ENCODE measurements at places on chromosomes 16 and 17.

DNA sequence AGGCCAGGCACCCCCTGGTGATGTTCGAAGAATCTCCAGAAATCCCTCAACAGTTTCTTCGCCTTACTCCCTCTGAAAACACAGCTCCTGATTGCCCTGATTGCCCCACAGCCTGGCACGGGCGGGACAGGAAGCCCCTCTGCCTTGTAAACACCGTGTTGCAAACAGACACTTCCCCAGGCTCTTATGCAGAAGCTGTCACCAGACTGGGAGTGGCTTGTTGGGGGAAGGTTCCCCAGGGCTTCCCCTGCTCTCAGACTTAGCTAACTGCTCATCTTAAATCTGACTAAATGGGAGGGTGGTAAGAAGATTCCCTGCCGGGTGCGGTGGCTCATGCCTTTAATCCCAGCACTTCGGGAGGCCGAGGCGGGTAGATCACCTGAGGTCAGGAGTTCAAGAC, 11.2 kb downstream of the PIK3R5 start:
- DNase-seq: no peak

DNA sequence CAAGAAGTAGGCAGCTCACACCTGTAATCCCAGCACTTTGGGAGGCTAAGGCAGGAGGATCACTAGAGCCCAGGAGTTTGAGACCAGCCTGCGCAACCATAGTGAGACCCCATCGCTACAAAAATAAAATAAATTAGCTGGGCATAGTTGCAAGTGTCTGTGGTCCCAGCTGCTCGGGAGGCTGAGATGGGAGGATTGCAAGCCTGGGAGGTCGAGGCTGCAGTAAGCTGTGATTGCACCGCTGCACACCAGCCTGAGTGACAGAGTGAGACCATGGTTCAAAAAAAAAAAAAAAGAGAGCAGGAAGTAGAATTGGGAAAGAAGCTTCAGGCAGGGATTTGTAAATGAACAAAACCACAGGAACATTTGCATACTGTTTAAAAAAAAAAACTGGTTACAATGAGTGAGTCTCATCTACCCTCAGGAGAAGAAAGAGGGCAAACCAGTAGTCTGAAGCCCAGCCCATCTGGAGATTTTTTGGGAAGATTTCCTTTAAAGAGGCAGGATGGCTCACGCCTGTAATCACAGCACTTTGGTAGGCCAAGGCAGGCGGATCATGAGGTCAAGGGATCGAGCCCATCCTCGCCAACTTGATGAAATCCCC, 7.9 kb downstream of the MPV17L start:
- no peak for DNase-seq

GRCh38 chr16:14013145-14013570, 58.0 kb upstream of the MRTFB start:
- no peak for DNase-seq

DNA sequence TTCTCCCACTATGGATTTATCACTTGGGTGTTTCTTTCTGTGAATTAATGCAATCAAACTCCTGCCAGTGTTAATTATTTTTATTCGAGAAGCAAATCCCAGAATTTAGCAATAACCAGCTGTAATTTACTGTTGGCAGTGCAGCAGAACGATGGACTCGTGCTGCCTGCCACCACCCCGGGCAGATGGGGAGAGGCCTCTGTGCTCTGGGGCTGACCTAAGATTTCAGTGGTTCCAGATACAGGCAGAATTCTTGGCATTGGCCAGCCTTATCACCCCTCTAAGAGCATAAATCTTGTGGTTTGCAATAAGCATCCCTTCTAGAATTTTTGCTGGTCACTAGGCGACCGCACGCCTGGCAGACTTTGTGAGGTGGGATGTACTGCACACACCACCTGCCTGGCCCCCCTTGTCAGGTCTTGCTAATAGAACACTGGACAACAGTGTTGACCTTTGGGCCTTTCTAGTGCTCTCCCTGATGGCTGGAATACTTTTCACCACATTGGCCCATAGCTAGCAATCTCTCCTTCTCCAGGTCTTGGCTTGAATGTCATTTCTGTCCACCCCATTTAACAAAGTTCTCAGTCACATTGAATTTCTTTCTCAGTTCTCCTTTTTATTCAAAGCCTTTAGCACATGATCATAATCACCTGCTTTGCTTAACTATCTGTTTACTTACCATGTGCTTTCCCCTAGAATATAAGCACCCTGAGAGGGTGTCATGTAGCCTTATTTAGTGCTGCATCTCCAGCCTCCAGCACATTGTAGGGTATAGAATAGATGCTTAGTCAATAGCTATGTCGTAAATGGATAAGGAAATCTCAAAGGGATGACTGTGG, 122.1 kb upstream of the DYNLRB2 start:
- DNase-seq: no peak

GRCh38 chr16:4358831-4359561, 7.9 kb upstream of the PAM16 start:
- DNase-seq: no peak

DNA sequence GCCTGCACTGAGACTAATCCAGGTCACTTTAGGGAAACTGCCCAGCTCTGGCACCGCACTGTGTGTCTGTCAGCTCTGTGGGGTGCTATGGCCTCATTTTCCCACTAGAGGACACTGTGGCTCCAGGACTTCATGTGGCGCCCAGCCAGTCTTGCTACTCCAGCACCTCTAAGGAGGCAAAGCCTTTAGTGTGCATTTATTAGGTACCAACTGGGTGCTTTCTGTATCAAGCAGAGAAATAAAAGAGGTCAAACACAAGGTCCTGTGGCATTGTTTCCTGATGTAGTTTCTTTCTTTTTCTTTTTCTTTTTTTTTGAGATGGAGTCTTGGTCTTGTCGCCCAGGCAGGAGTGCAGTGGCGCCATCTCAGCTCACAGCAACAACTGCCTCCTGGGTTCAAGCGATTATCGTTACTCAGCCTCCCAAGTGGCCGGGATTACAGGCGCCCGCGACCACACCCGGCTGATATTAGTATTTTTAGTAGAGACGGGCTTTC, 12.5 kb upstream of the RHBDL3 start:
- DNase-seq: no peak

DNA sequence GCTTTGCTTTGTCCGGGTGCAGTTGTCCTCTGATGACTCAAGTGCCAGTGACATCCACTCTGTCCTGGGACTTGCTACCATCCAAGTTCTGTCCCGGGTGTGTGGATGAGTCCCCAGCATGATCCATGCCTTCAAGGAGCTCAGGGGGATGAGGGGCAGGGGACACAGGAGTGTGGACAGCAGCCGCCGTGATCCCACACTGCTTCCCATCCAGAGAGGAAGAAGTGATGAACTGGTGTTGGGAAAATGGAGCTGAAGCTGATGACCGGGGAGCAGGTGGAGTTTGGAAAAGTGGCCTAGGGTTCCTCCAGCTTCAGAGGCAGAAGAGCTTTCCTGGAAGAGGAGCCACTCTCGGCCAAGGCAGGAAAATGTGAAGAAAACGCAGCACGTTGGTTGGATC, 249.6 kb upstream of the TNRC6C start:
- DNase-seq: peak; percentile 52

GRCh38 chr17:77465358-77466041, 324.7 kb downstream of the SEC14L1 start:
- no peak for DNase-seq

DNA sequence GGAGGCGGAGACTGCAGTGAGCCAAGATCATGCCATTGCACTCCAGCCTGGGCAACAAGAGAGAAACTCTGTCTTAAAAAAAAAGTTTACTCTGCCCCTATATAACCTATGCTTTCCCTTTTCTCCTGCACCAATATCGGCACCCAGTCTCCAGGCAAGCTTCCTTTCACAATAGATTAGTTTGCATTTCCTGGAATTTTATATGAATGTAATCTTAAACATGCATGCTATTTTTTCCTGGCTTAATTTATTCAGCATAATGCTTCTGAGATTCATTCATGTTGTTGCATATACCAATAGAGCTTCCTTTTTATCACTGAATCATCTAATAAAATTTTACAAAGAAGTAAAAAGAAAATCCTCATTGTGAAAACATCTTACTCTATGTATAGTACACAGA, 59.4 kb downstream of the USP32 start:
- no peak for DNase-seq

GRCh38 chr17:75144816-75145512, 9.3 kb downstream of the JPT1 start:
- no peak for DNase-seq

- DNase-seq: no peak
Observed at GRCh38 chr17:2749058-2749783, at the start of gene CCDC92B. Gene CCDC92B, minus strand, starts transcription at chr17:2749652. Its CDS starts 14,507 bp downstream, at chr17:2735145.

GRCh38 chr16:68800257-68800875, 43.0 kb upstream of the TANGO6 start:
- no peak for DNase-seq

- DNase-seq: no peak
Observed at GRCh38 chr16:88561485-88562359, 8.5 kb upstream of the ZC3H18 start.

GRCh38 chr16:66189951-66190350, 176.5 kb upstream of the CDH5 start:
- DNase-seq: peak; percentile 10

All from vagina (tissue), 2 donors.